Activated CD4-positive, alpha-beta T cell treated with anti-CD3 and anti-CD28 coated beads, Interleukin-2, amount 50 U/mL, for 48 hours (primary cell): ENCODE measurements at places on chromosomes 1 and 21.

DNA sequence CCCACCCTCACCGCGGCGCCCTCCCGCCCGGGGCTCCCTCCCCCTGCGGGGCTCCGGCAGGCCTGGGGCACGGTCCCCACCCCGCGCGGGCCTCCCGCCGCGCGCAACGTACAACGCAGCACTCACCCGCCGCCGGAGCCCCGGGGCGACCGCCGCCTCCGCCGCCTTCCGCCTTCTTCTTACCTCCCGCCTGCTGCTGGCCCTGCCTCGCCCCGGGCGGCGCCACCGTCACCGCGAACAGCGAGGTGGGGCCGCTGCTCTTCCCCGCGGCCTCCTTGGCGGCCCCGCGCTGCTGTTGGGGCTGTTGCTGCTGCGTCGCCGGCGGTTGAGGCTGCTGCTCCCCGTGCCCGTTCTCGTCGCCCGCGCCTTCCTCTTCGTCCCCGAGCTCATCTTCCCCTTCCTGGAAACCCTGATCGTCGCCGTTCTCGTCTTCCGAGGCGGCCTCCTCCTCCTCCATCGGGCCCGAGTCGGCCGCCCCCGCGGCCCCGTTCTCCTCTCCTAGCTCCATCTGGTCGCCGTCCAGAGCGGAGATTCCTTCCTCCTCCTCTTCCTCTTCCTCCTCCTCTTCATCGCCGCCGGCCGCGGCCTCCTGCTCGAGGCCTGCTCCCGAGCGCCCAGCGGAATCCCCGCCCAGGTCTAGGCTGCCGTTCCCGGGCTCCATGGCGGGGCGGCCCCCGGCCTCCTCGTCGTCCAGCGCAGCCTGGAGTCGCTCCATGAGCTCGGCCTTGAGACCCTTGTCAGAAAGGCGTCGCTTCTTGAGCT is 671 bp downstream of the HNRNPU start:
- peak; percentile 31 for DNase-seq

GRCh38 chr1:163168053-163168452 is 34.7 kb downstream of the RGS5 start:
- no peak for DNase-seq

DNA sequence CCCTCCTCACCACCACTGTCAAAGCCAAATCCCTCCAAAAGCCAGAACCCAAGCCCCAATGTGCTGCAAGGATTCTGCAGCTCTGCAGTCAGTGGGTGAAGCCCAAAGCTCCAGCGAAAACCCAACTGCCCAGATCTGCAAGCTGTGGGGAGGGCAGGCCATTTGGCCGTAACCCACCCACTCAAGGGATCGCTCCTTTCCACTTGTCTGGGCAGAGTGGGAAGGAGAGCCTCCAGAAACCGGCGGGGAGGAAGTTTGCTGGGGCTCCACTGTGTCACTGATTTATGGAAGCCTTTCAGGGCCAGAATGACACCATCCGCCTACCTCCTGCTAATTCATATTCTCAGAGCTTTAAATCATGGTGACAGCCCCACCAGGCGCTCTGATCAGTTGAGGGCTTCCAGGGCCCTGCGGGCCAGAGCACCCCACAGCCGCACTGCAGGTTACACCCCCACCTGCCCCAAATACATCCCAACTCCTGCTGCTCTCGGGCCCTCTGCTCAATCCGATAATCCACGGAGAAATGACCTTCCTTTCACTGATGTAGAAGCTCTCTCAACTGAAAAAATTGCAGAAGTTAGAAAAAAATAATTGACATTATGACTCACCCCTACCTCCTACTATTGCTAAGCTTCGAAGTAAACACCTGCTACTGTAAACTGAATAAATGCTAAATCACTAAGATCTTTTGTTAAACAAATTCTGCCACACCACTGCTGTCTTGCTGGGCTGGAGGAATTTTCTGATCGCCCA is 40.6 kb upstream of the RAB4A start:
- DNase-seq: no peak

DNA sequence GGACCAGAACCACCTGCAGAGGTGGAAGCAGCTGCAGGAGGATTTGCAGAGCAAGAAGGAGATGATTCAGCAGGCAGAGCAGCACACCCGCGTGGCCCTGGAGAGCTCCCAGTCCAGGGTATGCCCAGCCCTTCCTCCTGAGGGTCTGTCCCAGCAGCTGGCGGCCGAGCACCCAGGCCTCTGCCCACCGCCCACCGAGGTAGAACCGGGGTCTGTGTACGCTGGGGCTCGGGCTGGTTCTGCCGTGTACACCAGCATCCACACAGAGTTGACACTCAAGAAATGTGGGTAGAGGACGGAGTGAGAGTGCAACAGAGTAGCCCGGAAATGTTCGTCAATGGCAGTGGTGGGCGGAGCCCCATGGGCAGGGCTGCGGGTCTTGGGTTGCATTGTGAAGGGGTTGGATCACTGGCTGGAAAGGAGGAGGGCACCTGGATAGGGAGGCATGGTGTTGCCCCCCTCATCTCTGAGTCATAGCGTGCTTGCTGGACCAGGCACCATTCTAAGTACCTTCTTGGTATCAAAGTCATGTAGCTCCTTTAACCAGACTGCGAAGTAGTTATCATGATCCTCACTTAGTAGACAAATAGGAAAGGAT is 5.1 kb upstream of the SMIM1 start:
- DNase-seq: no peak

GRCh38 chr1:206514813-206515387 is 7.6 kb downstream of the RASSF5 start:
- DNase-seq: no peak

GRCh38 chr1:154712166-154712810 is 104.3 kb upstream of the ADAR start:
- no peak for DNase-seq

DNA sequence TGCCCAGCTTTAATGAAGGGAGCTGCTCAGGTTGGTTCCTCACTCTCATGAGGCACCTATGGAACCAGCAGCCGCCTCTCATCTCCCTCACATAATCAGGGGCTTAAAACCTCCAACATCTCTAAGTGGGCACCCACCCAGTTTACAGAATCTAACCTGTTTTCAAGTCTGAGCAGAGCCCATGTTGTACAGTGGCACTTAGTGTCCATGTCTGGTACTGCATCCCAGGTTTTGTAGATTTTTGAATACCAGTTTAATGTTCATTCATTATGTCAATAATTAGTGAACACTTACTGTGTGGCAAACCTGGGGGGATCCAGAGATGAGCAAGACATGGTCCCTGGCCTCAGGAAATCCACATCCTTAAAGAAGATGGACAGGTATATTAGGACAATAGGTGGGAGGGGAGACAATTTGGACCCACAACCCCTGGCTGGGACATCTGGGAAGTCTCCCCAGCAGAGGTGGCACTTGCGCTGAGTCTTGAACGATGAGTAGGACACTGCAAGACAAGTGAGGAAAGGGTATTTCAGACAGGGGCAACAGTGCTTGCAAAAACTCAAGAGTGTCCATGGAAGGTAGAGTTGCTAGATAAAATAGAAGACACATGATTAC is 83.3 kb downstream of the LACTBL1 start:
- no peak for DNase-seq

GRCh38 chr1:114092186-114093062 is 61.2 kb downstream of the SYT6 start:
- DNase-seq: no peak

GRCh38 chr1:29798699-29799566 is 562.6 kb downstream of the PTPRU start:
- no peak for DNase-seq

GRCh38 chr1:210677533-210677932 is 348.8 kb downstream of the HHAT start:
- DNase-seq: no peak

DNA sequence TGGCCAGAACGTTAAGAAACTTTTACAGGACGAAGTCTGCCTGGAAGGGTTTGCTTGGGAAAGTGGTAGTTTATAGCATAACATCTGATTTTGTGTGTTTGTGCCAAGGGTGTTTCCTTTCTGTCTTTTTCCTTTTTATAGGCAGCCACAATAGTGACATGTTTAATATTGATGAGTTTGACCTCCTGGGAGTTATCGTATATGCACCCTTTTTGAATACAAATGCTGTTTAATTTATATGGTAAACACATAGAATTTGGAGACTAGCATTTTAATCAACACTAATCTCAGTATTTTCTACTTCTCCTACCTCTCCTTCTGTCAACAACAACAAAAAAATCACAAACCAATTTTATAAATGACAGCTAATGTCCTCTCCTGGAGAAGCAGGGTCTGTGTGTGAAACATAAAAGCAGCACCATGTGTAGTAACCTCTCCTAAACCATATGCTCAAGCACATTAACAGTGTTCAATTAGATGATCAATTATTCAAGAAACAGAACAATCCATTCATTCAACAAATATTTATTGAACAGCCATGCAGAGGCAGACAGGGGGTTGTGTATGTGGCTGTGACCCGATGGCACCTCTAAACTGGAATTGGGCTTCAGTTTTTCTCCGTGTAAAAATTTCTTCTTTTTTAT is 604 bp upstream of the FMN2 start:
- DNase-seq: no peak

DNA sequence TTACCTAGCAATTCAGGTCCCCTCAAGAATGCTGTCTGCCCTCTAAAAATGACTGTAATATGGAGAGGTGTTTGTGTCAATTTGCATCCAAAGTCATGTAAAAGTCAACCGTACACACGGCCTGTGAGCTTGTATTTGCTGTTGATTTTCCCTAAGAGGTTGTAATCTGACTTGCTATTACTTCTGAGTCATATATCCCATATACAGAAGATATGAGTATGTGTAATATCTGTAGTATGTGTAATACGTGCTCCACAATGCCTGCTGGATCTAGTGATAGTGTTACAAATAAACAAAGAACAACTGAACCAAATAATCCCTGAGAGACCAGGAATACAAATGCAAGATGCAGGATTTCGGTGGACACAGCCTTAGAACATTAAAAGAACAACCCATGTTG is 1.4 kb upstream of the KCNJ6 start:
- DNase-seq: no peak

DNA sequence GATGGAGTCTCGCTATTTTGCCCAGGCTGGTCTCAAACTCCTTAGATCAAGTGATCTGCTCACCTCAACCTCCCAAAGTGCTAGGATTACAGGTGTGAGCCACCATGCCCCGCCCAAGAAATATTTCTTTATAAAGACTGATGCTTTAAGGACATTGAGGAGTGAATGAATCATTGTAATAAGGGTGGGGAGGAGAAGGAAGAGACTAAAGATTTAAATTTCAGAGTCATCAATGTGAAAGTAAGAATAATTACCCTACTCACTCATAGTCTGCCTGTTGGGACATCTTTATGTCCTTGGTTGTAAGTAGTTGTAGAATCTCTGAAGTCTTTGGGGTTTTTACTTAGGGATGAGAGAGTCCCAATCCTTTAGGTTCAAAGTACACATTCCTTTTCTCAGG is 7.3 kb downstream of the KDM1A start:
- DNase-seq: no peak

DNA sequence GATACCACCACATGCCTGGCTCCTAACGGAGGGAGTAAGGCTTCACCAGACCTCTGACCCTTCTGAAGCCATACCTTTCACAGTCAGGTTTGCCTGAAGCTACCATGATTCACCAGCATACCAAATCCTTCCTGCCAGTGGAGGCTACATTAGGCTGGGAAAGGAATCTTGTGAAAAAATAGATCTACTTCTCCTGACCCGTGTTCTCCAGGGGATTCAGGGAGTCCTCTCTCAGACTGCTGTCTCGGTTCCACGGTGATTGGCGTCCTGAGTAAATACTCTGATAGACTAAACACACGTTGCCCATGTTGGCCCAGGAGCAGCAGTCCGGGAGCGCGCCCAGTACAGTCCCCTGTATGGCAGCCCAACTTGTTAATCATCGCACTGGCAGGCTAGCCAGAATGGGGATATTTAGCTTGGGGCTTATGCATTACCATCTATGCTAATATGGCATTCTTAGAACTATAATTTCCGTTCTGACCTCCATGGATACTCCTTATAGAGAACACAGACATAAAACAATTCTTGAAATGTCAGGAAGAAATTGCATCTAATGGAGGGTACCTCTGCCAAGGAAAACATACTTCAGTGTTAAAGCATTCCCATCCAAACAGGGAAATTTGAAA is 173.2 kb downstream of the ROR1 start:
- DNase-seq: no peak

- no peak for DNase-seq
These were observed 36.5 kb downstream of the C1orf198 start for GRCh38 chr1:230831771-230832170.

- DNase-seq: peak; percentile 94
These were observed 12.2 kb upstream of the IL10 start for GRCh38 chr1:206784471-206784903.

GRCh38 chr1:210647406-210648333 is 319.0 kb downstream of the HHAT start:
- no peak for DNase-seq

DNA sequence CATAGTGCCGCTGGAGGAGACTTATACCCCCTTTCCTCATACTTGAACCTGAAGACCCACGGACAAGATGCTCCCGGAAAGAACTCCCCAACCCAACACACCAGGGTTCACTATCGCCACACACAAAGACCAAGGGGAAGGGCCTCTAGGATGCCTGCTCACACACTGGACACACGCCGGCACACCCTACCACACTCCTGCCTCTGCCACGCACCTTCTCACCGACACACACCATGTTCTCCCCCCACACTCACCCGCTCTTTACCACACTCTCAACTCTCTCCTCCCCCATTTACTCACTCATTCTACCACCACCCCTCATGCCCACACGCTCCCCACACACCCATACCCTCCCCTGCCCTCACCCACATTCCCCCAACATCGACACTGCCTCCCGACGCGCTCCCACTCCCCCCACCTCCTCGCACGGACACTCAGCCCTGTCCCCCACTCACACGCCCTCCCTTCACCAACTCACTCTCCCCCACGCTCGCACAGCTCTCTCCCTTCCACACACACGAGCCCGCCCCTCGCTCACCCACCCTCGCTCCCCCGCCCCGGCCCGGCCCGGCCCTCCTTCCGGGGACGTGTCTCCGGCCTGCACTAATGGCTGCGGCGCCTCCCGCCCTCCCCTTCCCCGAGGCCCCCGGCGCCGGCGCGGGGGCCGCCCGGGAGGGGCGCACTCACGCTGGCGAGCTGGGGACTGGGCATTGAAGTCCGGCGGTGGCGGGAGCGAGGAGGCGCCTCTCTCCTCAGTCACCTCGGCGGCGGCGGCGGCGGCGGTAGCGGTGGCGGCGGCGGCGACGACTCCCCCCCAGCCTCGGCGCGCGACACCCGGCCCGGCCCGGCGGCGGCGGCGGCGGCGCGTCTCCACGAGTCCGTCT is 626 bp downstream of the PTP4A2 start:
- peak; percentile 77 for DNase-seq

DNA sequence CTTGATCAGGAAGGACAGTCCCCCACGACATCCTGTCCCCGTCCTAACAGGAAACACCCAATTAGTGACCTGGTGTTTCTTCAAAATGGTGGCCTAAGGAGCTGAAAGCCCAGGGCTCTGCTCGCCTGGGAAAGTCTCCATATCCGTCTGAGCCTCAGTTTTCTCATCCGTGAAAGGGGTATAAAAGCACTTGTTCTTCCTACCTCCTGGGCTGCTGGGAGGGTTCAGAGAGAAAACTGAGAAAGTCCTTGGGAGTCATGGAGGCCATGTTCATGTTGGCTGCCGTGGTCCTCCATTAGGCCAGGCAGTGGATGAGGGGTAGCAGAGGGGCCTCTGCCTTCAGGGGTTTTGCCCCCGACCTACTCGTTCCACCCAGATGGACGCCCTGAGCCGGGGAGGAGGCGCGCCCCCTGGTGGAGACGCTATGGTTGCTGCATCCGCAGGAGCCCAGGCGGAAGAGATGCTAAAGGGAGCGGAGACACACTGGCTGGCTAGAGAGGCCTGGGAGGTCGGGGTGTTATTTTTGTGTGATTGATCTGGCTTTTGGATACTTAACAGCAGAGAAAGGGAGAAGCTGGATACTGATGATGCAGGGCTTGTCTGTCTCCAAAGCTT is 113.5 kb downstream of the PRDM2 start:
- DNase-seq: peak; percentile 68
